ENCODE measurements at places on chromosomes 7 and 10. TPM values are rescaled to one million over a fixed set of nuclear protein-coding genes. Genes with fewer than 3 reads are reported as not detected.

MEOX2 gene
- 48.3 TPM for total RNA-seq

SAMD8 gene
- 54.2 TPM for total RNA-seq

EN2 gene
- total RNA-seq, result 0.09 TPM

TNS3 gene
- 90.8 TPM for total RNA-seq

ANXA11 gene
- total RNA-seq, result 103 TPM

DNA sequence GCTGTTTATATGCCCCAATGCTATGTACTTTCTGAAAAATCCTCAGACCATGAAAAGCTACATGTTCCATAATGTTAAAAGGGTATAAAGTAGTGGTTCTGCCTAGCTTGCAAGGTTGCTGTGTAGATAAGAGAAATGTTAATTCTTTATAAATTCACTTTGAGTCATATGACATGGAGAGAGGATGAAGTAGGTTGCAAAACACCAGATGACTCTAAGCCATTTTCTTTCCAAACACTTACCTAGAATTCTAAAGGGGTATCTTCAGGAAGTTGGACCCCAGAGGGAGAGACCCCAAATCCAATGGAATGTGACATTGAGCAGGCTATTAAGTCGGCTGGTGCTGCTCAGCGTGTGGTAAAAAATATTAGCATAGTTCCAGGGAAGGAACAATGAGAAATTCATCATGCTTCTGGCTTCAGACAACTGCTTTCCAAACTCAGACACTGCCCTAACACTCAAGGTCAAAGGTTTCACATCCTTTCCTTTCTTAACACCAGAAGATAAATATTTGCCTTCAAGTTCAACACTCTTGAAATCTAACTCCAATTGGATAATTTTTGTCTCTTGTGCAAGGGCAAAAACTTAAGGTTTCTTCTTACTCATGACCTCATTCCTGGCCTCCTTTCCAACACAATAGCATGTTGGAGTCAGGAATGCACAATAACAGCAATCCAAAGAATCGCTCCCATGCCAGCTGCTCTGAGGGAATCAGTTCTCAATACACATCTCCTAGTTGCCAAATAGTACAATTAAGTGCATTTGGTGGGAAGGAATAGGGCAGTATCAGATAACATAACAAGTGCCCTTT lies 100.7 kb upstream of the AFAP1L2 start:
- no peak for DNase-seq

DNA sequence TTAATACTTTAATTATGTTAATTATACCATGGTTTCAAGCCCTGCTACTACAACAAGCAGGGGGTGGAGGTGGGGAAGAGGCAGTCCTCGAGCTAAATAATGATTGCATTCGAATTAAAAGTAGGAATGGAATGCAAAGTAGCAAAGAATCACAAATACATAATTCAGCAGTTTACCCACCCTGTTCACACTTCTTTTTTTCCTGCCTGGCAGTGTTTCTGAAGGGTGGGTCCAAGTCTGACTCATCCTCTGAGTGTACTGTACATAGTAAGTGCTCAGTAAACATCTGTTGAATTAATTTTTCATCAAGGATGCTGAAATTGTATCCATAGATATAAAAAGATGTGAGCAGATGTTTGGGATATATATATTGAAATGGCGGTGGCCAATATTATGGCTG lies 778.8 kb downstream of the LRMDA start:
- no peak for DNase-seq

DNA sequence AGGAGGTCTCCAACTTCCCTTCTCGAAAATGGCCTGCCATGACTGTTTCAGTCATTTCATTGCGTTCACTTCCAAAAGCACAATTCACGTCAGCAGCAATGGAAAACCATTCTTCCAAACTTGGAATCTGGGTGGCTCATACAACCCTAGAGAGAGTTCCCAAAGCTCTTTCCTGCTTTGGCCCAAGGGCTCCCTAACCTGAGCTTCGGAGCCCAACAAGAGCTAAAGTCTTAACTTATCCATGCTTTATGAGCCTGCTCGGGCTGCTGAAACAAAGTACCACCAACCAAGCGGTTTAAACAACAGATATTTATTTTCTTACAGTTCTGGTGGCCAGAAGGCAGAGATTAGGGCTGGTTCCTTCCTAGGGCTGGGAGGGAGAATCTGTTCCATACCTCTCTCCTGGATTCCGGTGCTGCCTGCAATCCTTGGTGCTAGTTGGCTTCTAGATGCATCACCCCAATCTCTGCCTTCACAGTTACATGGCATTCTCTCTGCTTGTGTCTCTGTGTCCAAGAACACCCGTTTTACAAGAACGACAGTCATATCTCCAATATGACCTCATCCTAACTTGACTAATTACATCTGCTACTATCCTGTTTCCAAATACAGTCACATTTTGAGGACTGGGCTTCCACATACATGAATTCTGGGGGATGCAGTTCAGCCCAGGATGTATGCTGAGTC lies 33.5 kb downstream of the CAMK2B start:
- peak; percentile 5 for DNase-seq

DNA sequence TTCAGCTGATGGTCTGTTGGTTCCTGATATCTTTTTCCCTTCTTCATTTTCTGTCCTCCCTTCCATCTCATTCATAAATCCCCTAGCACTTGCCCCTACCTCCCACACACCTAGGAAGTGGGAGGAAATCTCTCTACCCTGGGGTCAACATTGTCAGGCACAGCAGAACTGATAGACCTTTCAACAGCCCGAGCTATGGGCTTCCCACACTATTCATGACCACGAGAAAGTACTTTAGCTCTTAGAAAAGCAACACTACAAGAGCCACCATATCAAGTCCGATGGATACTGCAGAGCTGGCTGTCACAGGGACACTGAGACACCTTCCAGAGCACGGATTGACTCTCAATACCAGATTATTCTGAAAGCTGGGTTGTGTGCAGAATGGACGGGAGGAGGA lies 180.6 kb upstream of the NEBL start:
- DNase-seq, result no peak

- DNase-seq, result no peak
These were observed 11.2 kb upstream of the CRYGN start for GRCh38 chr7:151451156-151451555.

DNA sequence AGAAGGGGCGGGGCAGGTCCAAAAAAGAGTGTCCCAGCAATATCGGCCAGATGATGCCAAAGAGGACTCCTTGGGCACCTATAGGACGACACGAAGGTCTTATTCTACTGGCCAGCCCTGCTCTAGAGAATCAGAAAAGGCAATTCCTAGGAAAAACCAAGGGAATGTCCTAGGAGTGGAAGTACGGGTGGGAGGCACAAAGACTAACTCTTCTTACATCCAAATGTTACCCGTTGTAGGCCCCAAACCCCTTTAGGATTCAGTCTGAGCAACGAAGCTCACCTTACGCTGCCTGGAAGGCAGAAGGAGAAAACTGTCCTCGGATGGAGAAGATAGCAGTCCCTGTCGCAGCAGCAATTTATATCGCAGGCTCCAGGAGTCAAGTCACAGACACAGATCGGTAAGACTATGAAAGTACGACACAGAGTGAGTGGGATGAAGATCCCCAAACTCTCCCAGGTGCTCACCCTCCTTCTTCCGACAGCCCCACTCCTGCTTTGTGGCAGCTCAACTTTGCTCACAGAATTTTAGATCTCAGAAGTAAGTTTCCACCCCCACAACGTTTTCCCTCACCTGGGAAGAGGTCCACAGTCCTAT lies 558 bp downstream of the TCTN3 start:
- no peak for DNase-seq

DNA sequence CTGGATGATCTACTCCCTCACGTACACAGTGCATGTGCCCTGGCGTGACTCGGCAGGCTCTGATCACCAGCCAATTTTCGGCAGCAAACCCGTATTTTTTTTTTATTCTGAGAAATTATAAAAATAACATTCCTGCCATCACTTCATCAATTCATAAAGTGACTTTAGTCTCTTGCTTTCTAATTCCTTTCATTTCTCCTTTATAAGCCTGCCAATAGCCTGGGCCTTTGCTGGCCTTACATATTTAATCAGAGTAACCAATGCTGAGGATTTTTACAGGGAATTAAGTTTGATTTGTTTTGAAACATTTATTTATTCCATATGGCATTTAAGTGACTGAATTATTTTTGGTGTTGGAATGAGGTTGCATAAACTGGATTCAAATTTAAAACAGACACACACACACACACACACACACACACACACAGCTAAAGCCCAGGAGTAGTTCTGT lies 140.8 kb downstream of the ETV1 start:
- no peak for DNase-seq

- no peak for DNase-seq
These were observed 448.1 kb downstream of the ETV1 start for GRCh38 chr7:13541326-13541725.

DNA sequence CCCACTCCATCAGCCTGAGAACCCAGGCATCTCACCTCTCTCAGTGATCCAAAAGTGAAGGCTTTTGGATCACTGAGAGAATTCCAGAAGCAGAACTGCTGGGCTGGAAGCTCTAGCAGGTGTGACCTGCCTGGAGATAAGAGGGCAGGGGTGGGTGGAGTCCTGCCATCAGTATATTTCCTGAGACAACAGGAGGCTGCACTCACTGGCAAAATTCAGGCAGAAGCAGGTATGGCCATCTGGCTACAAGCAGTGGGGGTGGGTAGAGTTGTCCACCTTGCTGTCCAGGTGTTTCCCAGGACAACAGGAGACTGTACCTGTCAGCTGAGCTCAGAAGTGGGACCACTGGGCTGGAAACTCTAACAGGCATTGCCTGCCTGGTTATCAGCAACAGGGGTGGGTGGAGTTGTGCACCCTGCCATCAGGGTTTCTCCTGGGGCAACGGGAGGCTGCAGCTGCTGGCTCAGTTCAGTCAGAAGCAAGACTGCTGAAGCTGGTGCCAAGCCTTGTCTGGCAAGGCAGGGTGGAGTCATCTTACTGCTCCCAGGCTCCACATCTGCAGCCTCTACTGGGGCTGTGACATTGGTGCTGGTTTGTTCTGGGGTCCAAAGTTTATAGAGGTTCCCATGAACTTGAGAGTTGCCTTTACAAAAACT lies 47.2 kb upstream of the SFTPD start:
- DNase-seq, result no peak

All from omental fat pad (tissue), 4 donors.